ENCODE measurements at places on chromosomes 4 and X. TPM values are rescaled to one million over a fixed set of nuclear protein-coding genes. Genes with fewer than 3 reads are reported as not detected.

DNA sequence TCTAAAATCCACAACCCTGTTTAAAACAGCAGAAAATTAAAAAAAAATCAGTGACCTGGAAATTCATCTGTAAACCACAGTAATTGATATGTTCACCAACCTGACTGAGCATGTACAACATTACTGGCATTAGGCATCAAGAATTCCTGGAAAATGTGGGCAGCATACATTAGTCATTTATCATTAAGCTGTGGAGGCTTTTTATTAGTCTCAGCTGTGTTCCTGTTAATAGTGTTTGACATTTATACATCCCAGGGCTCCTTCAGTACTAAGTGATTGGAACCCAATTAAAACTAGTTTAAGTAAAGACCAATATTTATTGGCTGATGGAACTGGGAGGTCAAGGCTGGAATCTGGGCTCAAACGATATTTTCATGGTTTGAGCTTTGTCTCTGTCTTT is 227.3 kb upstream of the GIMD1 start:
- no peak for DNase-seq

DNA sequence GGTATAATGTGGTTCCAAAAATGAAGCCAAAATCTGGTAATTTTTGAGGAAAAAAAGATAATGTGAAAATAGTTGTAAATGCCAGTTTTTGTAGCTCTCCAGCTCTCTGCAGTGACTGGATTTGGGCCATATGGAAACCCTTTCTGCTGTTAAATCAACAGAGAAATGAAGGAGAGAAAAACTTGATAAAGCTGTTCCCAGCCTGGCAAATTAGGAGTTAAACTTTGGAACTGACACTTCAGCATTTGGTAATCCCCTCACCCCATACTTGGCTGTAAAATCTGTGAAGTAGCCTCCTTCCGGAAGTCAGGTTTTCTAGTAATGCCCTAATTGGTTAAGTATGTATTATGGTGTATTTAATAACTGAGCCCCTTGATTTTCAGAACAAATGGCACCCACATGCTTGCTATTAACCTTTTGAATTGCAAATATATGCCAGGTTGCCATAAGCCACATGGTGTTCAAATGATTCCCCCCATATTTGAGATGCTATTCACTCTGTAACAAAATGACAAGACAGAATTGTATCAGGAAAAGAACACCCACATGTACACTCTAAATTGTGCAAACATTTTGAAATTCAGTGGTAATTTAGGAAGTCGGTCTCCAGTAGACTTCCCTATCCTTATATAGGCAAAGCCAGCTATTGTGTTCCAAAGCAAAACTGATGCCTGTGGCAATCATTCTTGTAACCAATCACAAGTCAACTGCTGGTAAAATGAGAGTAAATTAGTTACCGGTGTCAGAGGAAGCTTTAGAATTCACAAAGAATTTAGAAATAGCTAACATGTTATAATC is 96.3 kb upstream of the ADAMTS3 start:
- DNase-seq = no peak

DNA sequence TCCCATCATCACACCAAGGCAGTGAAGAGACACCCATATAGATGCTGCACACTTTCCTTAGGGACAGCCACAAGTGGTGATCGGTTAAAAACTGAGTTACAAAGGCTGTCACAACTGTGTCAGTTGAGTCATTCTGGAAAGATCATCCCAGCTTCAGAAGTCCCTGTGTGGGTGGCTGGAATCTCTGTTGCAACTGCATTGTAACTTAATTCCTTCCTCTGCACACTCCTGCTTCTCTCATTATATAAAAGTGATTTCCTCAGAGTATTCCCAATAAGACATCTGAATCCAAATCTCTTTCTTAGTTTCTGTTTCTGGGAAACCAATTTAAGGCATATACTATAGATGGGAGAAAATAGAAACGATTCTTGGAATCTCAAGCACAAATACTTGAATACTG is 88.1 kb downstream of the FSTL5 start:
- no peak for DNase-seq

DNA sequence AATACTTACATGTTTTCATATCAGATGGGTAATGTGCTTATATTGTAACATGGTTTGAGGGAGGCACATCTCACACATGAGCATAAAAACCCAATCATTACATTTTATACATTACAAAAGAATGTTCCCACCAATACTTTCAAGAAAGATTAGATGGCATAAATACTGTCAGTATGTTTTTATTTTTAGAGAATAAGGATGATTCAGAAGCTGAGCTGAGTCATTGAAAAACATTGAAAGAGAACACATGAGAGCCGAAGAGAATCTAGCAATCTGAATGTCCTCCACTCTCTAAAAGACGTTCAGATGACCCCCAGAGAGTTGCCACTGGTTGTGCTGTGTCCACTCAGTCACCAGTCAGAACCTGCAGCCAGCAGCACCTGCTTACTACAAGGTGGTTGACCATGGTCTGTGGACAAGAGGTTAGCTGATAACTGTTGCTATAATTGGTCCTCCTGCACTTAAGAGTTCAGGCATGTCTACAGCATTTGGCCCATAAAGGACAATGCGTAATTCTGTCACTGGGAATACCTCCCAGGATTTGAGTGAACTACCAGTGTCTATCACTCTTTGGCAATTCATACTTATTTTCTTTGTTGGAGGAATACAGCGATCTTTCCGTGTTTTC is 382.2 kb upstream of the IGFBP7 start:
- no peak for DNase-seq

DNA sequence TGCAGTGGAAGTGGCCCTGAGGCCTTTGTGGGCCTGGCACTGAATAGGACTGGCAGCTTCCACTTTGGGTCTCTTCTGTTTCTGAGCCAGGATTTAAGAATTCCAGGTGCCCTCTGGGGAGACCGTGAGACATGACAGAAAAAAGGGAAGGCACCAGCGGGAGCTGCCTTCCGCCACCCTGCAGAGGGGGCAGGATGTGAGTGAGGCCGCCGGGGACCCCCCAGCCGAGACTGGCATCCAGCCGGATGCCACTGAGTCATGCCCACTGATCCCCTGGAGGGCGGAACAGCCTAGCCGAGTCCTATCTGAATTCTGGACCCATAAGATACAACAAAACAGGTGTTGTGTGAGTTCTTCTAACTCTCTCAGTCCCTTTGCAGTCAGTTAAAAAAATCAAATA is 41.3 kb downstream of the C4orf50 start:
- no peak for DNase-seq

GRCh38 chr4:78720994-78721677 is 55.0 kb upstream of the BMP2K start:
- DNase-seq = no peak

The PAGE4 gene
- not detected for polyA plus RNA-seq

The DMD gene
- polyA plus RNA-seq = 48.8 TPM

The ANXA5 gene
- 248 TPM for polyA plus RNA-seq
